Amniotic epithelial cell (primary cell): ENCODE measurements at places on chromosomes 5 and 9.

- DNase-seq: no peak
These were observed 1.1 kb downstream of the ZNF366 start for GRCh38 chr5:72506158-72506549.

- DNase-seq: peak; percentile 44
These were observed 78.7 kb downstream of the RFX3 start for GRCh38 chr9:3447143-3447542.

- DNase-seq: no peak
These were observed 512.9 kb downstream of the NTRK2 start for GRCh38 chr9:85182383-85182782.

- peak; percentile 22 for DNase-seq
These were observed 70.8 kb upstream of the FAM174A start for GRCh38 chr5:100464418-100464817.

GRCh38 chr9:103700195-103700962, 393.7 kb upstream of the SMC2 start:
- DNase-seq: peak; percentile 28

DNA sequence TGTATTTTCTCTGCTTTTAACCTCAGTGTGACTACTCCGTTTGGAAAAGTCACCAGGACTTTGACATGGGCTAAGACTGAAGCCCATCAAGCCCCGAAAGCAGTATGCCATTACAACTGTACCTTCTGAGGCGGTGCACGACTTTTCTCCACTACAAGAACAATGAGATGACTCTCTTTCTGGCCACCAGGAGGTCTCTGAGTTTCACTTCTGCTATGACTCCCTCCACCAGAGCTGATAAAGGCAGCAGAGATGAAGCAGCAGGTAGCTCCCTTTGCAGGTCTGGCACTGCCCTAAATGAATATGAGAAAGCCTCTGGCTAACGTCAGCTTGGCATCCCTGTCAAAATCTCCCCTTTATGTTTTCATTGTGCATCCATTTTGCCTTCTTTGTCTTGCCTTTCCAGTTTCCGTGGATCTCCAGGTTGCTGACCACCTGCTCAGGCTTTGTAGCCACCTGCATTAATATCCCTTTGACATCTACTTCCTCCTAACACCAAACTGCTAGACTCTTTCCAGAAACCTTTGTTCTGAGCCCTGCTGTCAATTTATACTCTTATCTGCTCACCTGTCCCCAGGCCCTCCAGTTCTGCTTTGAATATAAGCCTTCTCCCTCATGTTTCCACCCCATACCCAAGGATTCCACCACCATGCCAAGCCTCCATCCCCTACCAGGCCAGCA, 221.7 kb downstream of the ZNF608 start:
- DNase-seq: no peak

- DNase-seq: no peak
These were observed 5.6 kb downstream of the EFNA5 start for GRCh38 chr5:107665036-107665570.

DNA sequence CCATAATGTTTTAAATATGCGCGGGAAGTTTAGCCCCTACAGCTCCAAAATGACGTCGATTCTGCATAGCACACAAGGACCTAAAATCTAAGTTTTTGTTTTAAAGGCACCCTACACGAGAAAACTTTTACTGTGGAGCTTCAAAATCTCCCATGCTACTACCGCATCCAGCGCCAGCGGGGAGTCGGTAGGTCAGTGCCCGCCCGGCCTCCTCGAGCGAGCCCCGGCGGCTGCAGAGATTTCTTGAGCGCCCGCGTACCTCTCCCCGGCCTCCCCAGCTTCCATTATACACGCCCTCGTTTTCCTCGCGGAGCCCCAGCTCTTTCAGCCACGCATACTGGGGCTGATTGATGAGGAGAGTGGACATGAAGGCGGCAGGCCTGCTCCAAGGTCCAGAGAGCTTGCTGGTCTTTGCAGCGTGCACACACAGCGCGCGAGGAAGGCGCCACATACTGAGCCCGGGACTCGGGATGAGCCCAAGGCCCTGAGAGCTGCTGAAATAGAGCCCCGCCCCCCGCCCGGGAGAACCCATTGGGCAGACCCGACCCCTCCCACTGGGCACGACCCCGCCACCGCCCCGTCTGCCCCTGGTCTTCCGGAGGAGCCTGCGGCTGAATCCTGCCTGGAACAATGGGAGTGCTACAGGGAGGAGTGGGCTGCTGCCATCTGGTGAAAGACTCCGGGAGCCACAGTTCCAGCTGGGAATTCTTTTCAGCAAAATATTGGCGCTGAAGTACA, at the start of gene ALDH7A1:
Gene ALDH7A1 (minus strand): TSS at position 472 of the 738 bp plus-strand sequence. CDS start 21 bp downstream, at position 451.
- DNase-seq: peak; percentile 92

GRCh38 chr5:149811453-149811852, 81.3 kb downstream of the PPARGC1B start:
- DNase-seq: no peak

DNA sequence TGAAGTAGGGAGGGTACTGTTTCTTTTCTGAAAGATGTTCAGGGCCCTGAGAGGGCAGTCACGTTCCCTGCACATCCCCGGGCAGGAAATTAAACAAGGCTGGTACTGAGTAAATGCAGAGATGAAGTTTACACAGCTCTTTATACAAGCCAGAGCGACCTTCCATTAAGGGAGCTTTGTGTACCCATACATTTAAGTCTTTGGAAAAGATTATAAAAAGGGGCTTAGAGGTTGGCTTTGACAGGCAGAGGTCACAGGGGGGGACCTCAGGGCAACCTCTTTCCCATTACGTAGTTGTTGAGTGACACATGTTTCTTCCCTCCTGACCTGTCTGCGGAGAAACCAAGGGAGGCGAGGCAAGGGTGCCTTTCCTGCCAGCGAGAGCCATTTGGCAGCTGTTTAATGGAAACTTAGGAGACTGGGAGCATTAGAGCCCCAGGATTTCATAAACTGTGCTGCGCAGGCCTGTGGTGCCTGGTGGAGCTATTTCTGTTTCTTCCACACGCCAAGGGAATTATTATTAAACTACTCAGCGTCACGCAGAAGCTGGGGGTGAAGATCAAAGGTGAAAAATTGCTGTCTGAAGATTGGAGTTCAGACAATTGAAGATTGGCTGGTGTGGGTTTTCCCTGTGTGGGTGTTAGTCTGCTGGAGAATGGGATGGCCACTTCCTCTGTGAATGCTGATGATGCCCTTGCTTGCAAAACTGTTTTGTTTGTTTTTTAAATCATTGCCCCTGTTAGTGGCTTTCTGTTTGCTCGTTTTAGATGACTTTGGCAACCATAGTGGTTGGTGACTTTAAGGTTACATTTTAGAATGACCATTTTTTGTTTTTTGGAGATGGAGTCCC, 3.2 kb upstream of the SMIM32 start:
- DNase-seq: peak; percentile 7

GRCh38 chr9:134162926-134163370, 1.4 kb downstream of the RNU6ATAC start:
- DNase-seq: no peak

- DNase-seq: peak; percentile 79
These were observed at the start of gene LIFR for GRCh38 chr5:38556599-38557307. Gene LIFR, minus strand, starts transcription at chr5:38556646. Its CDS starts 25,999 bp downstream, at chr5:38530647.

GRCh38 chr9:33851301-33851700, 34.3 kb downstream of the UBE2R2 start:
- DNase-seq: no peak

- no peak for DNase-seq
These were observed 499 bp downstream of the ALG2 start for GRCh38 chr9:99221266-99221620.

GRCh38 chr9:126973651-126974529, 59.3 kb downstream of the RALGPS1 start:
- no peak for DNase-seq

DNA sequence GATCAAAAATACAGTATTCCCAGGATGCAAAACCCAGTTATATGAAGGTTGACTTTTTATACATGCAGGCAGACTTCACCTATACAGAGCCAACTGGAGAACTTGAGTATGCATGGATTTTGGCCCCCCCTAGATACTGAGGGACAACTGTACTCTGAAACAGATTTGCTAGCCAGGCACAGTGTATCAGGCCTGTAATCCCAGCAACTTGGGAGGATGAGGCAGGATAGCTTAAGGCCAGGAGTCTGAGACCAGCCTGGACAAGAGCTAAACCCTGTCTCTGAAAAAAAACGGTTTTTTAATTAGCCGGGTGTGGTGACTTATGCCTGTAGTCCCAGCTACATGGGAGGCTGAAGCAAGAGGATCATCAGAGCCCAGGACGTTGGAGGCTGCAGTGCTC, 21.9 kb downstream of the PTBP3 start:
- DNase-seq: no peak

DNA sequence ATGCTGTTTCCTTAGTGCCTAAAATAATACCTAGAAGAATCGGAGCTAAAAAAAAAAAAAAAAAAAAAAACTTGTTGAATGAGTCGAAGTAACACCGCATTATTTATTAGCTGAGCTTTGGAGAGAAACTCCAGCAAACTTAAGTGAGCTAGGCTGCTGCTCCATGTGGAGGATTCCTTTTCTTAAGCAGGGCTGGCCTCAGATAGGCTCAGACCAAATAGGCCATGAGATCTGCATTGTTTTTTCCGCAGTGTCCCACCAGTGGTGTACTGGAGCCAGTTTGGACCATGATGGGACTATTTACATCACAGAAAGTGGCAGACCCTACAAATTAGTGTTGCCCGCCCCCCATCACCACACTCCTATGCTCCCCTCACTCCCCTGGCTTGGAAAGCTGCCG, 341.4 kb downstream of the DTWD2 start:
- DNase-seq: no peak

GRCh38 chr9:133090752-133091385, 29.1 kb downstream of the CEL start:
- no peak for DNase-seq

DNA sequence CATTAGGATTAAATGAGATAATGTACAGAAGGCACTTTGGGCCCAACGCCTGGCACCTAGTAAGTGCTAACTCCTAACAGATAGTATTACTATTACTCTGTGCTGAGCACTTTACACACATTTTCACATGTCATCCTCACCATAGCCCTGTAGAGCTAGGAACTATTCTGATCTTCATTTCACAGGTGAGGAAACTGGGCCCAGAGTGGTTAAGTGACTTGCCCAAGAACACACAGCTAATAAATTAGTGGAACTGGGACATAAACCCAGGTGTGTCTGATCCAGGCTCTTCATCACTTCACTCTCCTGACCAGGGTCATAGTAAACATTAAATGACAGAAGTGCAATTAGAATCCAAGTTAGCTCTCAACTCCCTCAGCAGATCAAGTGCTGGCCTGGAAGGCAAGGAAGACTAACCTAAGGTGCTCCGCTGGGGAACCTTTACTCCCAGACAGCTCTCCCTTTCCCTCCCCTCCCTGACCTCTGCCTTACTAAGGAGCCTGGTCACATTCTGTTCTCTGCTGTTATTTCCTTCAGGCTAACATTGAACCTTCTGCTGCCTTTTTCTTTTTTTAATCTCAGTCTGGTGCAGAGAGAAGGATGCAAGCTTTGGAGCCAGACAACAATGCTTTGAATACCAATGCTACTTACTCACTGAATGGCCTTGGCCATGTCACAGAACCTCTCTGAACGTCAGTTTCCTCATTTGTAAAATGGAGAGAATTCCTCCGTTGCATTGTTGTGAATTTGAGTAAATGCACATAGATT, 4.1 kb upstream of the ADRA1B start:
- DNase-seq: peak; percentile 89

GRCh38 chr9:137218754-137219271, 3.2 kb downstream of the RNF208 start:
- peak; percentile 78 for DNase-seq

DNA sequence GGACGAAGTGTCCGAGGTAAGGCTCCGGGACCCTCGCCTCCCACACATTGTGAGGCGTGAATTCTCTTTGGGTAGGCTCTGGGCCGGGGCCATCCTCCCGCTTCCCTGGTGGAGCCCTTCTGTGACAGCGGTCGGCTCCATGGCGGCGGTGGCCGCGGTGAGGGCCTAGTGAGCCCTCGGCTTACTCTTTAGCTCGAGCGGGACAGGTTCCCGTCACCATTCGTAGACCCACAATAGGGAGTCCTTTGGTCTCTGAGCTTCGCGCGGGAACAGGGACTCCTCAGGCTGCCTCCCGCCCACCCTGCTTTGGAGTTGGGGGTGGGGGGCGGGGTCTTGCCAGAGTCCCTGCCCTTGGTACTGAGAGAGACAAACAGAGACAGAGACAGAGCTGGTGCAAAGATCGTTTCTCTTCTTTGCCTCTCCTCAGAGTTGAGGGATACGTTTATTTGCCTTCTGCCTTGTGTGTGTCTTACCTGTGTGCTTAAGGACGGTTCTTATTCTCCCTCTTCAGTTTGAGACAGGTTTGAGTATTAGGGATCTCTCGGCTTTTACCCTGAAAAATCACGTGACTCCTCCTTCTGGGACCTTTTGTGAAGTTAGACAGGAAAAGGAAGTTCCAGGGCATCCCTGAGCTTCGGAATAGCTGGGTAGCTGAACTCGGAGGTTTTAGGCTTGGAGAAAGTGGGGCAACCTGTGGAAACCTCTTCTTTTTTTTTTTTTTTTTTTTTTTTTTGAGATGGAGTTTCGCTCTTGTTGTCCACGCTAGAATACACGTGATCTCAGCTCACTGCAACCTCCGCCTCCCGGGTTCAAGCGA, 833 bp downstream of the ANKHD1 start:
- peak; percentile 32 for DNase-seq

DNA sequence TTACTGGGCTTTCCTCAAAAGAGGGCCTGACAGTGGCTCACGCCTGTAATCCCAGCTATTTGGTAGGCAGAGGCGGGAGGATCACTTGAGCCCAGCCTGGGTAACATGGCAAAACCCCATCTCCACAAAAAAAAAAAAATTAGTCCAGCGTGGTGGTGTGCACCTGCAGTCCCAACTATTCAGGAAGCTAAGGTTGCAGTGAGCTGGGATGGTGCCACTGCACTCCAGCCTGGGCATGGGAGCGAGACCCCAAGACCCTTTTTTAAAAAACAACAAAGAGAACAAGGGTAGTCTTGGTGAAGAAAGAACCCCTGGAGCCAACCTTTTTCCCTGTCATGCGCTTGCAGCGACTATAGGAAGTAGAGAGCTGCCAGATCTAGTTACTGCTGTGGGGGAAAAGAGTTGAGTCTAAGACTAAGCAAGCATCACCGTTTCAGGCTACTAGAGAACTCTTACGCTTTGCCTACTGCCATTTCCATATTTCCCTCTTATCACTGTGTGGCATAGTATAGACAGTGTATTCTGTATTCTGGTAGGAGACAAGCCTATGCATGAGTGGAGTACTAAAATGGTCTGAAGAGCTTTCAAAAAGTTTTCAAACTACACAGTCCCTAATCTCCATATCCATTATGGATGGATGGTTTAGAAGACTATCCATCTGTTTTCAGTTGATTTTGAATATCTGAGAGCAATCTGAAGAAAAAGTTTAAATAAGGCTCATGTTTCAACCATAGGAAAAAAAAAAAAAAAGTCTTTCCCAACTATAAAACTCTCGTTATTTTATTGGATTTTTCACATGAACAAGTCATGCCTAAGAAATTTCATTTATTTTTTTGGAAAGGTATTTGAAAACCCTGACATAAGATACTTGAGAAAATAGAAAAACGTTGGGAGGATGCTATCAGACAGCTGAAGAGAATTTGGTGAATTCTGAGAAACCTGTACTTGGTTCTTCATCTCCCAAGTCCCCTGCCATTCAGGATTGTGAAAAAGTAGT, 2.6 kb downstream of the C9orf40 start:
- DNase-seq: no peak

DNA sequence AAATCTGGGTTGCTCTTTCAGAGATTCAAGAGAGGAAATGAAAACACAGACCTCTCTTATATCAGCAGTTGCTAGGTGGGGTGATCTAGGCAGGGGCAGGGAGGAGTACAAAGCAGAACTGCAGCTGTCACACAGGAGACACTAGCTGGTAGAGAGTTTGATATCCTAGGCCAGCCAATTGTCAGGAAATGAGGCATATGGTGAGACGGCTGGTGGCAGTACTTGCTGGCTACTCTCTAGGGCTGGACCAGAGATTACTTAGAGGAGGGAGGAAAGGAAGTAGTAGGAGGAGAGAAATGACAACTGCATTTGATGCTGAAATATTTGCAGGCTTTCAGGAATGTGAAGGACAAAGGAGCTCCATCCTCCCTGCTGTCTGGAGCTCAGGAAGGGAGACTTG, 113.8 kb downstream of the TRIM32 start:
- DNase-seq: no peak
